ENCODE measurements at places on chromosomes 13 and 19.

GRCh38 chr13:78022164-78022877, 103.7 kb upstream of the EDNRB start:
- DNase-seq, result no peak

DNA sequence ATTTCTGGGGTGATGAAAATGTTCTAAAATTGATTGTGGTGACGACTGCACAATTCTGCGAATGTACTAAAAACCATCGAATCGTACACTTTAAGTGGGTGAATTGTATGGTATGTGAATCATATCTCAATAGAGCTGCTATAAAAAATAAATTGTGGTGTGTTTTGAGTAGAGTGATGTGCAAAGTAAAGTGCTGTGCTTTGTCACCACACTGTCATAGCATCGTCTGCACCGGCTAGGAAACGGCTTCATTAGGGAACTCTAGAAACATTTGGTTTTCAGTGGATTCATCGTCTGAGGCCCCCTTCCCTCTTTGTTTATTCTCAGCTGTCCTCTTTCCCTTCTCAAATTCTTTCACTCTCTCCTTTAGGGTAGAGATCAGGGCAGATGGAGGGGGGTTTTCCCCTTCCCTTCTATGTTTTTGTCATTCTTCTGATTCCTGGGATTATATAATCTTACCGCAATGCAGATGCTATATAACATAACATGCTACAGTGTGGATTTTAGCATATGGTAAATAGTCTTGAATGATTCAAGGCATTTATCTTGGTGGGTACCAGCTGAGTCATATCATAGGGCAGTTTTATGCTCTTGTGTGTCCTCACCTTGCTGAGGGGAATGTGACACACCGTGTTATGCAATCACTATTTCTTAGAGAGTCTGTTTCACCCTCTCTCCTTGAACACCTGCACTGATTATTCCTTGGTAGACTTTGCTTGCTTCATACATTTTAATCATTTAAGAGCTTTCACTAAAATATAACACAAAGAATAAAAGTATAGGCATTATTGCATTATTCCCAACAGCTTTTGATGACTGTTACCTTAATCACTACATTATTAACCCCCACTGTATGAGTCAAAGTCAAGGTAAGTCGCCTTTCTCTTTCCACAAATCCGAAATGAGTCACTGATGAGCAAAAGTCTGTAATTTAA, 239.4 kb downstream of the DCLK1 start:
- DNase-seq, result no peak

GRCh38 chr19:29001141-29001581, 211.8 kb downstream of the UQCRFS1 start:
- no peak for DNase-seq

DNA sequence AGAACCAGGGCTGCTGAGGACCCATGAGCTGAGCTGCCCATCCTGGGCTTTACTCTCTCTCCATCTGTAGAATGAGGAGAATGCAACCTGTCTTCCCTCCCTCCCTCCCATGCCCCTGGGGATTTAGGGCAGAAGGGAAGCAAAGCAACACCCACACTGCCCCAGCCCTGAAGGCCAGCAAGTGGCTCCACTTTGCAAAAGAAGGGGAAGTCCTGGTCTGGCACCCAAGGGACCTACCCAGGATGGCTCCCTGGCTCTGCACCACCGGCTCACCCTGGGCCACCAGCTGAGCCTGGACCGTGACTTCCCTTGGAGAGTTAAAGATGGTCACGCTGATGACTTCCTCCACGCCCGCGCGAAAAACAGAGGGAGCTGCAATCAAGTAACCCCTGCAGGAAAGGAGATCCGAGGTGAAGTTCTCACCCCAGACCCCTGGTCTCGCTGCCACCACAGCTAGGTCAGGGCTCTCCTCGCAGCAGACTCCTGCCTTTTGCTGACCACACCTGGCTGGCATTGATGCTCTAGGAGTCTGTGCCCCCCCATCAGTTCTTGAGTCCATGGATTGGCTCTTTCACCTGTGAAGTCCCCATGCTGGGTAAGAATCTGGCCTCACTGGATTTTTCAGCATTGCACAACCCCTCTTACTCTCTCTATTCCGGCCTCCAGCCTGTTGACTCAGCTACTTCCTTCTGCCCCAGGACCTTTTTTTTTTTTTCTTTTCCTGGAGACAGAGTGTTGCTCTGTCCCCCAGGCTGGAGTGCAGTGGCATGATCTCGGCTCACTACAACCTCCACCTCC, 4.6 kb downstream of the CPAMD8 start:
- DNase-seq, result no peak

- no peak for DNase-seq
Observed at GRCh38 chr19:39321117-39321831, 611 bp upstream of the LRFN1 start.

- DNase-seq, result no peak
Observed at GRCh38 chr19:13993590-13994300, 12.4 kb downstream of the RFX1 start.

DNA sequence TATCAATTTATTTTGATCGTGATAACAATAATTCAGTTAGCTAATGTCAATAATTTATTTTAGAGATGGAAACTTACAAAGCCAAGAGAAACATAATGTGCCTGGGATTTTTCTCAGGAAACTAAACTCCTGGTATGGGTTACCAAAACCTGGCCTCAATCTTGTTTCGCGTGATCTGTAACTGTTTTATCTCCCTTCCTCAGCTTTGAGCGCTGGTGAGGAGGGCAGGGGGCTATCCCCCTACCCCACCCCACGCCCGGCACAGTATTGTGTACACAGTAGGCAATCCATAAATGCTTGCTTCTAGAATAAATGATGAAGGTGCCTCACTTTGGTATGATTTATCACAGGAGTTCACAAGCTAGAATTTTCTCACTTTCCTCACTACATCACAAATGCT, 7.7 kb upstream of the DOCK9 start:
- DNase-seq, result no peak

- DNase-seq, result no peak
Observed at GRCh38 chr13:96381681-96382080, 291.8 kb downstream of the HS6ST3 start.

- DNase-seq, result no peak
Observed at GRCh38 chr13:45180713-45181601, 19.9 kb downstream of the KCTD4 start.

GRCh38 chr13:92967923-92968322, 258.7 kb upstream of the GPC6 start:
- no peak for DNase-seq

DNA sequence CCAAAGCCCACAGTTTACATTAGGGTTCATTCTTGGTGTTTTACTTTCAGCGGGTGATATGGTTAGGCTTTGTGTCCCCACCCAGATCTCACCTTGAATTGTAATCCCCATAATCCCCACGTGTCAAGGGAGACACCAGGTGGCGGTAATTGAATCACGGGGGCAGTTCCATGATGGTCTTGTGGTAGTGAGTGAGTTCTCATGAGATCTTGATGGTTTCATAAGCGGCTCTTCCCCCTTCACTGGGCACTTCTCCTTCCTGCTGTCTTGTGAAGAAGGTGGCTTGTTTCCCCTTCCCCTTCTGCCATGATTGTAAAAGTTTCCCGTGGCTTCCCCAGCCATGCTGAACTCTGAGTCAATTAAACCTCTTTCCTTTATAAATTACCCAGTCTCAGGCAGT, 12.0 kb downstream of the FPR2 start:
- no peak for DNase-seq

DNA sequence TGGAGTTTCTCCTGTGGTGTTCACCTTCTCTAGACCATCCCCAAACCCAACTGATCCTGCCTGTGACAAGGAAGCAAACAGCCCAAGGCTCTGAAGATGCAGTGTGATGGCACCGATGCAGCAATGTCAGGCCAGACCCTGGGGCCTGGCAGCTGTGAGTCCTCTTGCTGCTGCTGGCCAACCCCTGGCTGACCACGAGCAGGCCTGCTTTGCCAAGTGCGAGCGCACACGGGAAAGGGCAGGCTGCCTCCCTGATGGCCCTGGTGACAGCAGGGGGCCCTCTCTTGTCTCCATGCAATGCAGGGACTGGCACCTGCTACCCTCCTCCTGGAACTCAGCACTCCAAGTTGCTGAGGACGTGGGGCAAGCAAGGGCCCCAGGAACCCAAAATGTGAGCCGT, 5.4 kb upstream of the VSTM2B start:
- DNase-seq, result no peak

DNA sequence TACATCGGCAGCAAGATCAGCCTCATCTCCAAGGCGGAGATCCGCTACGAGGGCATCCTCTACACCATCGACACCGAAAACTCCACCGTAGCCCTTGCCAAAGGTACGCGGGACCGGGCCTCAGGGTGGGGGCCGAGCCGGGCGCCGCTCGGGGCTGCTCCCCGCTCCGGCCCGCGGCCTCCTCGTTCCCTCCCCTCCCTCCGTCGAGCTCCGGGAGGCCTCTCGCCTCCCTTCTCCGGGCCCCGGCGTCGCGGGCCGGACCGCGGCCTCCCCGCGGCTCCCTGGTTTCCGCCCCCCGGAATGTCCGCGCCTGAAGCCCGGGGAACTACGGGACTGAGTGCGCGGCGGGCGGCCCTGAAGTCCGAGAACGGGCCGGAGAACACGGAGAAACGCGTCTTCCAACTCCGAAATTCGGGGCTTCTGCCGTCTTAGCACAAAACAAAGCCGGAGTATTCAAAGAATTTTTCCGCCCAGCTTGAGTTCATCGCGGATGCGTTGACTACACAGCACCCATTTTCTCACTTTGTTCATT, 423 bp downstream of the LSM14A start:
- no peak for DNase-seq

DNA sequence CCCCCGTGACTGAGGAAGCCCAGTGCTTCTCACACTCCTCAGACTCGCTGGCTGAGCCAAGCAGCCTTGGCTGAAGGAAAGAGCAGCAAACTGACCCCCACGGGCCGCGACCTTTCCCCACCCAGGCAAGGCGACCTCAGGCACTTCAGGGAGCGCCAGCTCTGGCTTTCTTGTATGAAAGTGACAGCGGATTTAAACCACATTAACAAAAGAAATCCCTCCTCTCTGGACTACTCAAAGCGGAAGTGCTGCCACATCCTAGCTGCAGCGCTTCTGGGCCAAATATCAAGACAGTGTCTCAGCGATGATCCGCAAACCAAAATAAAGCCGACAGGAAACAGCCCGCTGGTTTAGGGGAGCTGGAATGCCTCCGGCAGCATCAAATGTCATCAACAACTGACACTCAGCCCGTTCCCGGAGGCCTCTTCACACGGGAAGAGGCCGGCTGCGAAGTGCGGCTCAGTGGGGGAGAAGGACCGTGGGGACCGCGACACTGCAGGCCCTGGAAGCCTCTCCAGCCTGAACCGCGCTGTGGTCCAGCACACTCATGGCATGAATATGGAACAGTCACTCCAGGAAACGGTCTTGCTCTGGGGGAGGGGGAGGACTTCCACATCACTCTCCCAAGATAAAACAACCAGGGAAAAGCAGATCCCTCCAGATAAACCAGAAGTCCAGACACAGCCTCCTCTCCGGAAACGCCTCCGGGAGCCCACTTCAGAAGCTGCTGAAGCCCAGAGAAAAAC, 1.4 kb downstream of the RASA3 start:
- DNase-seq, result no peak

- no peak for DNase-seq
Observed at GRCh38 chr19:39502640-39503417, 4.1 kb downstream of the DLL3 start.

All from DMS 273 treated with DMSO at 0.1 percent for 48 hours (cell line).